ENCODE measurements at places on chromosomes 12 and 14.

DNA sequence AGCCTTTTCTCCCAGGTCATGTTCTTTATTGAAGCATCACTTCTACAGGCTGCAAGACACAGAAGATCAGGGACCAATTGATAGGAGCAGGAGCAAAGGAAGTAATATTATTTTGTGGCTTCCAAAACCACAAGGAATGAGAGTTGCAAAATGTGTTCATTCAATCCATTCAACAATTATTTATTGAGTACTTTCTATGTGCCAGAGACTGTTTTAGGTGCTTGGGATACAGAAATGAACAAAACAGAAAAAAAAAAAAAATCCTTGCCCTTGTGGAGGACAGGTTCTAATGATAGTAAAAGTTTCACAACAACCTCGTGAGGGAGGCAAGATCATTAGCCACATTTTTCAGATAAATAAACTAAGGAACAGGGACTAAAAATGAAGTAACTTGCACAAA lies 20.1 kb upstream of the DACT1 start:
- no peak for DNase-seq

DNA sequence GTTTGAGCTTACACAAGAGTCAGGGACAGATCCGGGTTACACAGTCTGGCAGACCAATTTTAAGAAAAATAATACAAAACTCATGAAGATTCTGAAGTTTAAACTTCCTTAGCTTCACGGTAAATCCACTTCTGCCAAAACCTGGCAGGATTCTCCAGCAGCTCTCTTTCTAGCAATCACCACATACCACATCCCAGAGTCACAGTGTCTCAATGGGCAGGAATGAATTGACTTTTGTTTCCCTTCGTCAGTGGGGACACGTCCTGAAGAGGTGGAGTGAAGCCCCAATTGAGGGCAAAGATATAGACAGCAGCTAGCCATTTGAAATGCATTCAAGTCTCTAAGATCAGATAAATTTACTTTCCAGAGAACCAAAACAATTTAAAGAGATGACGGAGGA lies 117.1 kb upstream of the ARHGAP5 start:
- DNase-seq: no peak

DNA sequence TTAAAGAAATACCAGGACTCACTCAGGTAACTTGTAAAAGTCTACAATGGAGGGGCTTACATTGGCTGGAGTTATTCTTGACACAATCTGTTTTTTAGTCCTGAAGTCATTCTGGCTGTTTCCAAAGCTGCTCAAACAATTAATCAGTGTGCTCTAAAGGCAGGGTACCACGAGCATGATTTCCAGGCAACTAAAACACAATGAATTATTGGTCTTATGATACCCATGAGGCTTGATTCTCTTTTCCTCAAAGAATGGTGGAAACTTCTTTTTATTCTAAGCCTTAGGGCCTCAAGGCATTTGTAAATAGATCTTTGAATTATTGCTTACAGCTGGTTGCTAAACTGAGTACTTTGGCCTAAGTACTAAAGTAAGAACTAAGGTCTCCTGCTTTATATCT lies 199.8 kb upstream of the PDZRN4 start:
- DNase-seq: no peak

DNA sequence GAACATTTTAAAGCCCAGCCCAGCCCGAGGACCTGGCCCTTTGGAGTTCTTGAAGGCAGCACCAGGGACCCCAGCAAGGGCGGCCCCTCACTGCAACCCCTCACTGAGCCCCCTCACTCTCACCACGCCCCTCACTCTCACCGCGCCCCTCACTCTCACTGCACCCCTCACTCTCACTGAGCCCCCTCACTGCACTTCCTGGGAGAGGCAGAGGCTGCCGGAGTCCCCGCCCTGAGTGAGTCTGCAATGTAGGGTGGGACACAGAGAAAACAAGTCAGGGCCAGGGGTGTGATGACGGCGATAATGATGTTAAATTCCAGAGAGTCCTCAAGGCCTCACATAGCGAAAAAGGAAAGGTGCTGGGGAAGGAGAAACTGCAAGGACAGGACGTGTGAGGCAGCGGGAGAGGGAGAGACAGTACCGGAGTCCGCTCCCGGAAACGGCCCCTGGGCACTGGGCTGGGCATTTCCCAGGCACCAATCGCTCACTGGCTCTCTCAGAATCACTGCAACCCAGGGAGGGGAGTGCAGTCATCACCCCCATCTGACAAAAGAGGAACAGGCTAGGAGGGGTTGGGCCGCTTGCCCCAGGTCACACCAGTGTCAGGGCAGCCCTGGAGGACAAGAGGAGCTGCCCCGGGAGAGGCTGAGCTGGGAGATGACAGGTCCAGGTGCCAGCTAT lies 24.9 kb downstream of the CCDC88C start:
- no peak for DNase-seq

DNA sequence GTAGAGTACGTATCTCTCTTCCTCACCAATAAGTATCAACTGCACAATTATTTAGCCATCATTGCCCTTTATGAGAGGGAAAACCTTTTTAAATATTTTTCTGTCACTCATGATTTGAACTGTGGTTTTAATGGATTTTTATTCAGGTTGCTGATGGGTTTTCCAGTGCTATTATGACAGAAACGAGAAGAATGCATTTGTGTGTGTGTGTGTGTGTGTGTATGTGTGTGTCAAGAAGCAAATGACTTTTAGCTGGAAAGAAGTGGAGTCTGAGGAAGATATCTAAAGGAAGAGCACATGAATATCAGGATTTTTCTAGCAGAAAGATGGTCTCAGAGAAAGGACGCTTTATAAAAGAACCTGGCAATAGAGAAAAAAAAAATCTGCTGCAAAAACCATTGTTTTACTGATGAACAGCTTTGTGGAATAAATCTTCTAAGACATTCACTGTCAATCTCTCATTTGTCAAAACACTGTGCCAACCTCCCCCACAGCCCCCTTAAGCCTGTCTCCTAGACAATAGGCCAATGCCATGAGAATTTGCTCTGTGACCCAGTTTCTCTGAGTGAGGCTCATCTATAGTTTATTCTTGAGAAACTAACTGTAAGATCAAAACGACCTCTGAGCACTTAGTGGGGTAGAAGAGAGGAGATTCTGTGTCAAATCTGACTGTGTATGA lies 417.7 kb downstream of the FLRT2 start:
- DNase-seq: no peak

DNA sequence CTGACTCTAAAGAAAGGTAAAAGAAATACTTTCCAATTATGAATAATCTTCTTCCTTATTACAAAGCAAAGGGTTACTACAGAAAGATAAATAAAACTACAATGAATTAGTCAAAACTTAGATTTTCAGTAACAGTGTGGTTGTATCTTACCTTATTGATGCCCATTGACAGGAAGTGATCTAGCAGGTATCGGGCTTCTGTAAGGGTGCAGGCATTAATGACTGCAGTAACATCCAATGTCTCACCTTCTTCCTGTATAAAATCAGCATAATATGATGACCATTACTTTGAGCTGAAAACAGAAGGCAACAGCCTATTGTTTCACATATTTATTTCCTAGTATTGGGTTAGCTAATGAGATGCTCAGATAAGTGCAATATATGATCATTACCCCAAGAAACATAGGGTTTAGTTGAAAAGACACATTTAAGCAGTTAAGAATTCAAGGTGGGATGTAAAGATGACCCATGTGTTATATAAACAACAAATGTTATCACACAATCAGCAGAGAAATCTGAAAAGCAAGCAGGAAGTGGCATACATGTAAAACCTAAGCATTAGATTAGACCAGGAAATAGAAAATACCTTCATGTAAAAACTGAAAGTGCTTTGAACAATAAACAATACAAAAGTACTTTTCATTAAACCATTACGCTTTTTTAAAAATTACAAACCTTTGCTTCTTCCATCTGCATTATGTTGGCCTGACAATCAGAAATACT lies 111.2 kb downstream of the KIF21A start:
- peak; percentile 31 for DNase-seq

GRCh38 chr12:79423560-79423959 lies 267.2 kb downstream of the PAWR start:
- DNase-seq: no peak

- peak; percentile 64 for DNase-seq
Observed at GRCh38 chr12:116276652-116277466, 634 bp downstream of the MED13L start.

DNA sequence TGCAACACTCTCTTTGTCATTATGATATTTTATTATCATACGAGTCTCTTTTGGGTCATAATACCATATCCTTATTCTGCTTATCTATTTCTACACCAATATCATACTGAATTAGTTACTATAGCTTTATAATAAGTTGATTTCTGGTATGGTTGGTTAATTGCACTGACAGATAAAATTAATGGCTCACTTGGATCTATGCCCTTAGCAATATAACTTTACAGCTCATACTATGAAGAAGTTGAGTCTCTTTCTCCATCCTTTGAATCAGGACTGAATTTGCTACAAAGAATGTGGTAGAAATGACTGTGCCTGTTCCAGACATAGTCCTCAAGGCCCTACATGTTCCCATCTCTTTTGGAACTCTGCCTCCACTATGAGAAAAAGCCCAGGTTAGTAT lies 139.7 kb upstream of the DYRK2 start:
- no peak for DNase-seq

- no peak for DNase-seq
Observed at GRCh38 chr14:57617510-57617909, 123.9 kb upstream of the CCDC198 start.

GRCh38 chr12:31026202-31026601 lies 47.5 kb upstream of the DDX11 start:
- DNase-seq: no peak

GRCh38 chr14:72790887-72791566 lies 102.9 kb downstream of the DPF3 start:
- no peak for DNase-seq

GRCh38 chr12:52050758-52051541 lies at the start of gene NR4A1:
TSS of gene NR4A1 (plus strand) at chr12:52051442. CDS start at chr12:52054329, 2,887 bp downstream.
- peak; percentile 99 for DNase-seq

DNA sequence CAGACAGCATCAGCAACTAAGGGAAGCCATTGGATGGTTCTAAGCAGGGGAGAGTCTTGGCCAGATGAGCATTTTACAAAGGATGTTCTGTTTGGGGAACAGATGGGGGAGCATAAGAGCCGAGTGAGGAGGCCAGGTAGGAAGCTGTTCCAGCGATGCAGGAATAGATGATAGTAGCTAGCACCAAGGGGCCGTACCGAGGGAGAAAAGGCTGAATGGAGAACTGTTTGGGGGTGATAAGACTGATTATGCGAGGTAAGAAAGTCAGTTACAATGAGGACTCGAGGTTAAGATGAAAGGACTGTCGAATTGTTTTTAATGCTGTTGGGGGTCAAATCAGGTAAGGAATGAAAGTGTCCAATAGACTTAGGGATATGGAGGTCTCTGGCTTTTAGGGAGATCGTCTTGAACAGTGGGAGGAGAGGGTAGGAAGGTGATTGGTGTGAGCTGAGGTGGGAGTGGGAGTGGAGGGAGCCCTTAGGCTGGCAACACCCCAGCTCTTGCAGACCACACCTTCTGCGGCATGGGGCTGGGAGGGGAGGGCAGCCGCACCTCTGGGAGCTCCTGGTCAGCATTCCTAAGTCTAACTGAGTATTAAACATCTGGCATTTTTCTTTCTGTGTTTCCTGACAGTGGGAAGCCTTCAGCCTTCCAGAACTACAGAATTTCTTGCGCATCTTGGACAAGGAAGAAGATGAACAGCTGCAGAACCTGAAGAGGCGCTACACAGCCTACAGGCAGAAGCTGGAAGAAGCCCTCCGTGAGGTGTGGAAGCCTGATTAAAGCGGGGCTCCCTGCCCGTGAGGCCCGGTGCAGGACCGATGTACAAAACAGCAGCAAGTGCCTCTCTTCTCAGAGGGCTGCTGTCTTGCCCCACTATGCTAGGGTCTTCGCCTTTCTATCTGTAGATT lies 64.8 kb downstream of the GNS start:
- no peak for DNase-seq

- no peak for DNase-seq
Observed at GRCh38 chr12:66092559-66093269, 37.8 kb downstream of the LLPH start.

DNA sequence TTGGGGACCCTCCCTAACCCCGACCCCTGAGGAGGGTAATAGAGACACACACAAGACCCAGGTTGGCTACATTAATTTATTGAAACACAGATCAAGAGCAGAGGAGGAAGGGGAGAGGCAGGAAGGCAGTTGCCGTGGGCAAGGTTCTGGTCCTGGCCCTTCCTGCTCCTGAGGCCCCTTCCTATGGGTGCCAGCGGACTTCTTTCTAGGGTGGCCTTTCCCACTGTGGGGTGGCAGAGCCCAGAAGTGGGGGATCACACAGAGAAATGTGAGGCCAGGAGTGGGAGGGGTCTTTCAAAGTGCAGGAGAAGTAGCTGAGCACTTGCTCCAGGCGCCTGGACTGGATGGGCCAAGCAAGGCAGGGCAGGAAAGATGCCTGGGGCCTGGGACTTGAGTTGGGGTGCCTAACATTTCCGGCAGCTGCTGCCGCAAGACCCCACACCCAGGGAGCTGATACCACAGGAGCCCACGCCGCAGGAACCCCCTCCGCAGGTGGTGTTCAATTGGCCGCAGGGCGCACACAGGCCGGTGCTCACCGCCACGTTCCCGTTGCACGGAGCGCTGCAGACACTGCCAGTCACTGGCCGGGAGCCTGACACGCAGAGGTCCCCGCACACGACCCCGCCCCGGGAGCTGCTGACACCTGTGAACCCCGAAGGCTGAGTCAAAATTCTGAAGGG lies 5.3 kb downstream of the KRT81 start:
- no peak for DNase-seq

DNA sequence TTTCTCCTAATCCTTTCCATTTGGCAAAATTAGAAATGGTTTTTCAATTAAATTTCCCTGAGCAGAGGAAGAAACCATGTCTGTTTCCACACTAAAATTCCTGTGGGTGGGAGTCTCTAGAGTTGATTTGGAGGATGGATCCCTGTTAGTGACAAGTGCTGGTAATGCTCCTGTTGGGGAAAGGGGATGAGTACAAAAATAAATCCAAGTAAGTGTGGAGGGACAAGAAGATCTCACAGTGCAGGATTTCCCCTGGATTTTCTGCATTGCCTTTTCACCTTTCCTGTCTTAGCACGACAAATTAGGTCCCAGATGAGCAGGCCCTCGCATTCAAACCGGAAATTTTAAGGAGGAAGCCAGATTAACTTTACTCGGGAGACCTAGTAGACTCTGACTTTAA lies 107.5 kb downstream of the DAD1 start:
- DNase-seq: no peak

DNA sequence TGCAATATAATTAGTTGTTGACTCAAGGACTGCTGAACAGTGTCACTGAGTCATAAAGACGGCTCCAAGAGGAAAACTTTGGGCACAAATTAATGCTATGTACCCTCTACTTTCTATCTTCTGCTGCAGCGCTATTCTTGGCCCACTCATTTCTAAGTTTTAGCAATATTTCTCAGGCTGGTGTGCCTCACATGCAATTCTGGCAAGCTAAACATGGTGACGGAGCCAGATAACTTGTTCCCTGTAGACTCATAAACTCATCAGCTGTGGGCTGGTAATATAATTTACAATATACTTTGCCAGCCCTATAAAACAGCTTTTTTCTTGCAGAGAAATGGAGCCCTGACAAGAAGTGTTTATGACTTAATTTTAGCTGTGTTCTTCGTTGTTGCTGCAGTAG lies 615.1 kb downstream of the NRXN3 start:
- DNase-seq: no peak

- DNase-seq: no peak
Observed at GRCh38 chr12:15038137-15038536, 65.3 kb downstream of the PDE6H start.

- DNase-seq: peak; percentile 61
Observed at GRCh38 chr14:102568115-102568614, 24.3 kb upstream of the RCOR1 start.

Data from CD4-positive, alpha-beta T cell treated with Interleukin-12 subunit alpha and Interleukin-12 subunit beta, for 1 hour (primary cell).